ENCODE measurements at places on chromosomes 2 and 18.
A peak's percentile ranks its signal among the peaks of the same experiment; 100 is the strongest.

DNA sequence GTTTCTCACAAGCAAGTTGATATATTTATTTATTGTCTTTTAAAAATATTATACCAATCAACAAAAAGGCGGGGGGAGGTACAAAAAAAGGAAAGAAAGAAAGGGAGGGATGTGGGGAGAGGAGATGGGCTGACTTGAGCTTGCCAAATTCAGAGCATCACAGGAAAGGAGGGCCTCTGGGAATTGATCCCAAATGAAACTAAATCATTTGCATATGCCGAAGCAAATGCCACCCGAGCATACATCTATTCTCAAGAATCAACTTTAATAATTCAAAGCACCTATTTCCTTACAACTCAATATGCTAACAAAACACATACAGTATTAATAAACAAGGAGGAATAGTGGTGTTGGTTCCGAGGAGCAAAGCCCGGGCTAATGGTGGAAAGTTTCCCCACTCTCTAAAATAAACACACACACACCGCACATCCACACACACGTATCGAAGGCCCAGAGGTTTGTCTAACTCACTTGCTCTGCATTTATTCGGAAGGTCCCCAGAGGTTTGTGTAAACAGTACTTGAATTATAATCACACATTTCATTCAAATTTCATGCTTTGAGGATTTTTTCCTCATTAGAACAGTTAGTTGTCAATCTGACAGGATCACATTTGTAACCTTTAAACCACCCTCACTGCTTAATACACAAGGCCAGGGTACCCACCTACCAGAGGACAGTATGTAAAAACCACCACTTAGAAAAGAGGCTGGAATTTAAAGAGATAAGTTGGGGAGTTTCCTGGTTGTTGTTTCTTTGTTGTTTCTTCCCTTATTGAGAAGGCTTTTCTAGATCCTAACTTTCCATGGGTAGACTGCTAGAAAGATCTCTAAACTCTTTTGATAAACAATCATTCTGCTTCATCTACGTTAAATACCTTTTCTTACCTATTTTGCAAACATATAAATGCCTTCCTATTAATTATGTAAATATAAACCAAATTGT, 264.7 kb downstream of the TCF4 start:
- no peak for DNase-seq

DNA sequence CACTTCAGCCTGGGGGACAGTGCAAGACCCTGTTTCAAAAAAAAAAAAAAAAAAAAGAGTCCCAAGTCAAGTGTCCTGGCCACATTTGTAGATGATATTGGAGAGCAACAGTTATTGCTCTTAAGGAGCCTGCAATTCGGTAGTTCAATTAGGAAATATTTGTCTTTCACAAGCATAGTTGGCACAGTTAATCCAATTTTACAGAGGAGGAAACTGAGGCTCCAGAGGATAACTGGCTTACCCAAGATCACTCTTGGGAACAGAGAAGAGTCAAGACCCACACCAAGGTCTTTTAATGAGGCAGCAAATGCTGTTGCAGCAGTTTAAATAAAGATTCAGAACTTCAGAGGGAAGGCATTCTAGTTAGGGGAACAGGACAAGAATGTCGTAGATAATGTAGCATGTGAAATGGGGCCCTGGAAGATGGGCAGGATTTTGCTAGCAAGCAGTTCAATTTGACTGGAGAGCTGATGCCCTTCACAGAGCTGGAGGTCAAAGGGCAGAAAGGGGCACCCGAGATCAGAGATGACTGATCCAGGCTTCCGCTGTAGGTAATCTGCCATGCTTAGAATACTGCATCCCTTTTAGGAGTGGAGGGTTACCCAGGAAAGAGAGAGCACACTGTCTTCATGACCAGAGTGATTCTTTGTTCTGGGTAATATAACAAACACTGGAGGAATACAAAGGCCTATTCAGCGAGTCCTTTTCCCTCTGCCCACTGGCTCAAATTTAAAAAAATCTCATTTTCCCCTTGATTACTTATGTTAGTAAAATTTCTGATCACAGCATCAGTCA, 3.0 kb downstream of the NPC1 start:
- no peak for DNase-seq

DNA sequence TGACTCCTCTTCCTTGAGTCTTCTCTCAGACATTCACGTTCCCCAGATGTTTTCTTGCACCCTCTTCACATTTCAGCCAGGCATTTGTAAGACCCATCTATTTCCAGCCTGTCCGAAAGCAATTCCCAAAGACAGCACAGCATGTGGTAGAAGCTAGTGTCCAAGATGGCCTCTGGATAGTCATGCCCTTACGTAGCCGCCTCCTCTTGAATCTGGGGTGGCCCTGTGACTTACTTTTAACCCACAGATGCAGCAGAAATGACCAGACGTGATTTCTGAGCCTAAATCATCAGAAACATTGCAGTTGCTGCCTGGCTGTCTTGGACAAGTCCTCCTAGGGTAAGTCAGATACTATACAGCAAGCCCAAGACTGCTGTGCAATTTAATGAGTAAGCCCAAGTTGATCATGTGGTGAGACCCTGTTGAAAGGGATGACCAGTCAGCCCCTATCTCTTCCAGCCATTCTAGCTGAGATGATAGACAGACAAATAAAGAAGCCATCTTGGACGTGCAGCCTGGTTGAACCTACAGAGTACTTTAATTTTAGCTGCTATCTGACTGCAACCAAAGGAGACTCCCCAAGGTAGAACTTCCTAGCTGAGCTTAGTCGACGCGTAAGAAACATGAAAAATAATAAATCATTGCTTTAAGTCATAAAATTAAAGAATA, 12.3 kb downstream of the ARL5A start:
- DNase-seq = no peak

DNA sequence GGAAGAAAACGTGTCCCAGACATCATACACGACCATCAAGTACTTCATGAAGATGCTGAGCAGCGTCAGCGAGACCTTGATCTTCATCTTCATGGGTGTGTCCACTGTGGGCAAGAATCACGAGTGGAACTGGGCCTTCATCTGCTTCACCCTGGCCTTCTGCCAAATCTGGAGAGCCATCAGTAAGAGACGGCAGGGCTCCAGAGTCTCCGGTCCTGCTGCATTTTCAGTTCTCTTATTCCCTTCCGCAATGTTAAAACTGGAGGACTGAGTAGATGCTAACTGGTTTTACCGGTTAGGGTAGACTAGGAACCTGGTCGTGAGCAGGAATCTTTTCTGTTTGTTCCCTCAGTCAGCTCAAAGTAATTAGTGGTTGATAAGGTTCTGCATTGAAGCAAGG, 32.3 kb downstream of the SLC9A4 start:
- DNase-seq = no peak

- DNase-seq = no peak
Measured at GRCh38 chr2:7324706-7325105, 407.5 kb downstream of the RNF144A start.

- DNase-seq = peak; percentile 26
Measured at GRCh38 chr2:210072922-210073509, 70.6 kb downstream of the RPE start.

GRCh38 chr2:242030226-242030575, 160.7 kb downstream of the RTP5 start:
- DNase-seq = no peak

DNA sequence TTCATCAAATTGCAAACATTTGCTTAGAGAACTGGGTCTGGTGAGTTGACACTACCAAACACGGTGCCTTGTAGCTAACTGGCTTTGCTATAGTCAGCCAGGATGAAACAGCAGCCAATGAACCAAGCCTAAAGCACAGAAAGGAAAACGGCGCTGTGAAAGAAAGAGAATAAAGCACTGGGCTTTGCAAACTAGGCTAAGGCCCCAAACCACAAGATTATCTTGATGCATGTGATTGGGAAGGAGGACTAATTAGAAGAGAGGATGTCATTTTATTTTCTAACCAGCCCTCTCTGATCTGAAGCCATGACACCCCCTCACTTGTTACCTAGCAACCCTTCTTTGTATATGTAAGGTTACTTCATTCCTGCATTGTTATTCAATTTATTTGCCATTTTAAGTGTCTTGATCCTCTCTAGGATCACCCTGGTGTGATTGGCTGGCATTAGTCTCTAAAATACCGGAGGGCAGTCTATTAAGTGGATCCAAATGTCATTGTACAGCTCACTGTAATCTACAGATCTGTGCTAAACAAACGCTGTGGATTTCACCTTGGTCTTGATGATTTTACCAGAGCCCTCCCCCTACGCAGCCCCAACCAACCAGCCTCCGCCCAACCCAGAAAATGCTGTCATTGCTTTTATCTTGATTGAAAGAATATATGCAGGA, 395.4 kb upstream of the ACVR2A start:
- DNase-seq = no peak

DNA sequence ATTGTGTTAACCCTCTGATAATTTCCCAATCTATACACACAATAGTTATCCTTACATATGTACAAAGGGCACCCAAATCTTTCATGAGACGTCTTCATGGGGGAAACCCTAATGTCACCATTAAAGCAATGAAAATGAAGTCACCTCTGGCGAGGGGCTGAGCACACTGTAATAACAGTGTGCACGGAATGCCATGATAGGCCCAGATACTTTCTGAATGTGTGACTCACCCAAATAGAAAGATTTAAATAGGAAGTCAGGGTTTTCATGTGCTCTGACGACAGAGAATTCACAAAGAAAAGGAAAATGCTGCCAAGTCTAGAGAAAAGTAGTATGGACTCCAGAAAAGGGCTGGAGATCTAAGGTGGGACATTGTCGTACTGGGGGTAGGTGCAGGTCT, 128.3 kb downstream of the SATB2 start:
- peak; percentile 31 for DNase-seq

DNA sequence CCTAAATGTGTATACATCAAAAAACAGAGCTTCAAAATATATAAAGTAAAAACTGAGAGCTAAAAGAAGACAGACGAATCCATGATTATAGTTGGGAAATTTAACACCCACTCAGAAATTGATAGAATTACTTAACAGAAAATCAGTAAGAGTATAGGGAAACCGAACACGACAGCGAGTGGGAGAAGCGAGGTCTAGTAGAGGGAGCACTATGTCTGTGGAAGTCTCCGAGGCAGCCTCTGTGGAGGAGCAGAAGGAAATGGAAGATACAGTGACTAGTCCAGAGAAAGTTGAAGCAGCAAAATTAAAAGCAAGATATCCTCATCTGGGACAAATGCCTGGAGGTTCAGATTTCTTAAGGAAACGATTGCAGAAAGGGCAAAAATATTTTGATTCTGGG, 38.8 kb downstream of the NMS start:
- DNase-seq = no peak

- no peak for DNase-seq
Measured at GRCh38 chr2:48467637-48468036, 62.3 kb upstream of the STON1 start.

GRCh38 chr18:30487962-30488361, 554.6 kb downstream of the DSC3 start:
- DNase-seq = peak; percentile 60

- DNase-seq = no peak
Measured at GRCh38 chr2:198296665-198297308, 492.4 kb downstream of the PLCL1 start.

- DNase-seq = no peak
Measured at GRCh38 chr2:195552581-195552980, 104.4 kb upstream of the SLC39A10 start.

DNA sequence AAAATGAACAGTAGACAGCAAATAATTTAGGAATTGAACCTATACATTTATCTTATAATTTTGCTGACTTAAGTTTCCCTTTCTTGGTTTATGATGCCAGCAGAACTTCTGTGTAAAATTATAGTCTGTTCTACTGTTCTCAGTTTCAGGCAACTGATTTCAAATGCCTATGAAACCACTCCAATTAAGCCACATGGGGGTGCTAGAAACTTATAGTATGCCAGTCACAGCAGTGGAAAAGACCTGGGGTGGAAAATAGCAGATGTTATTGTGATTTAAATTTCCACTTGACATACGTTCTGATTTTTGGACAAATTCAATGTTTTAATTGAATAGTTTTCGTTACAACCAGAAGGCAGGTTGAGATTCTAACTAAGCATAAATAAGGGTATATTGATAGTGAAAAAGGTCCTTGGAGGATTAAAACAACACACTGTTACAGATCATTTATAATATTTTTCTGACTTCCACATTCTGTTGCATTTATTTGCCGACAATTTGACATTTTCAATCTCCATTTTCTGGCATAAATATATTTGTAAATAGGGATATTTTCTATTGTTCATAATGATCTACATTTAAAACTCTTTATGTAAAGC, 61.4 kb downstream of the CPS1 start:
- DNase-seq = no peak

GRCh38 chr2:164975891-164976290, 20.6 kb upstream of the SLC38A11 start:
- no peak for DNase-seq

DNA sequence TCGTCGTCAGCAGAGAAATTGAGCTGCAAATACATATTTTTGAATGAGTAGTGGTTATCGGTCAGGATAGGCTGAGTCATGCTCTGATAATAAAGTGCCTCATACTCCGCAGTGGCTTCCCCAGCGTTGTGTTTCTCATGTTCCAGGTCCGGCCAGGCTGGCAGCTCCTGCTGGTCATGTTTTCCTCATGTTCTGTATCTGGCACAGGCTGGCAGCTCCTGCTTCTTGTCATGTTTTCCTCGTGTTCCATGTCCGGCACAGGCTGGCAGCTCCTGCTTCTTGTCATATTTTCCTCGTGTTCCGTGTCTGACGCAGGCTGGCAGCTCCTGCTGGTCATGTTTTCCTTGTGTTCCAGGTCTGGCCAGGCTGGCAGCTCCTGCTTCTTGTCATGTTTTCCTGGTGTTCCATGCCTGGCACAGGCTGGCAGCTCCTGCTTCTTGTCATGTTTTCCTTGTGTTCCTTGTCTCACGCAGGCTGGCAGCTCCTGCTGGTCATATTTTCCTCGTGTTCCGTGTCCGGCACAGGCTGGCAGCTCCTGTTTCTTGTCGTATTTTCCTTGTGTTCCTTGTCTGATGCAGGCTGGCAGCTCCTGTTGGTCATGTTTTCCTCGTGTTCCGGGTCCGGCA, 148.9 kb downstream of the ATP9B start:
- no peak for DNase-seq

DNA sequence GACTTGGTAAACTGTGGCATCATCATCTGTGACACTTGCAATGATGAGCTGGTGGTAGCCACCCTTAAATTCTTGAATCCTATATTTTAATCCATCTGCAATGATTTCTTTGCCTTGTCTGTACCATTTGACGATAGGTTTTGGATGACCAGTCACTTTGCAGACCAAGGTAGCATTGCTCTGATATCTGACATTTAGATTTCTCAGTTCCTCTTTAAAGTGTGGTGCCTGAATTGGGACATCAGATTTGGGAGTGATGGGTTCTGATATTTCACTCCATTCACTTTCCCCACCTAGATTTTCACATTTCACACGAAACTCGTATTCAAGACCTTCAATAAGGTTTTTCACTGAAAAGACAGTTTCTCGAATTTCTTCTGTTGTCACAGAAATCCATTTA, 55.8 kb downstream of the PLEKHA3 start:
- no peak for DNase-seq

GRCh38 chr2:167510071-167510759, 621.9 kb downstream of the XIRP2 start:
- no peak for DNase-seq

DNA sequence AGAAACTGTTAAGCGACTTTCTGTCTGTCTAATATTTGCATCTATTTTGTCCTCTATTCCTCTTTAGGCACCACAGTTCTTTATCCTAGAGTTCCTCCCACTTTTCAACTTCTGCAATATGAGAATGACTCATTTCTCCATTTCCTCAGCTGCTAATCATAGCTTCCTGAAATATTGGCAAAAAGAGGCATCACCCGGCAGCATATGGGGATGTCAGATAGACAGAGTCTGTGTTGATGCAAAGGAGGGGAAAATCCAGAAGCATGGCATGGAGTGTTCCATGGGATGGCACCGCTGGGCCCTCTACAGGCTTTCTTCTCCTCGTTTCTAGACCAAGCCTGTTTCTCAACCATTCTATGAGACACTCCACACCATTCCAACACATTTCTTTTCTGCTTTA, 93.4 kb downstream of the DOCK10 start:
- no peak for DNase-seq

All from non-pigmented ciliary epithelial cell (primary cell).